Gastrocnemius medialis (tissue), 4 donors: ENCODE measurements at places on chromosomes 2 and 18.

DNA sequence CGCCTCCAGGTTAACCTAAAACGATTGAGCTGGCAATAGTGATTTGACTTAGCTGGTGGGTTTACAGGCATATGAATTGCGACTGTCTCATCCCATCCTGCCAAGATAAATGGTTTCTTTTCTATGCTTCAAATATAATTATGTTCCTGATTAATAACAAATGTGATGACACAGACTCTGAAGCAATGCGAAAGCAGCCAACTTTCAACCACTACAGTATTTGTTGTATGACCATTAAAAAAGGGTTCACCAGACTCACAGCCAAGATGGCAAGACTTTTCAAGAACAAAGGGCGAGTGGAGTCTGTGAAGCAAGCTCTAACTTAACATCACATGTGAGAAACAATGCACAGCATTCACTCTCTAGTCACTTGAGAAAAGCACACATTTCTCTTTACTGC is 186.6 kb downstream of the PID1 start:
- DNase-seq = no peak

- DNase-seq = no peak
Observed at GRCh38 chr18:12030670-12031069, 49.4 kb downstream of the IMPA2 start.

DNA sequence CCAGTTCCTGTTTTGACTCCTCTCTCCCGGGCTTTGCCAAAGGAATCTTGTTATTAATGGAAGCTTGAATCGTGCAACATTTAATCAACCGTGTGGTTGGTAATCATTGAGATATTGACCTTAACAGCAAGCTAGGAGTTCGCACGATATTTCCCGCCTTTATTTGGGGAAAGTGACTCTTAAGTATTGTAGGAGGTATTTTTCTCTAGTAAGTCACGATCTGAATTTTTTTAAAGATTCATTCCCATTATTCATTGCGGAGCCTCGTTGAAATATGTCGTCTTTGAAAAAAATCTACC is 663 bp downstream of the NUP35 start:
- DNase-seq = no peak

- DNase-seq = no peak
Observed at GRCh38 chr2:203019142-203019541, 4.5 kb downstream of the NBEAL1 start.

DNA sequence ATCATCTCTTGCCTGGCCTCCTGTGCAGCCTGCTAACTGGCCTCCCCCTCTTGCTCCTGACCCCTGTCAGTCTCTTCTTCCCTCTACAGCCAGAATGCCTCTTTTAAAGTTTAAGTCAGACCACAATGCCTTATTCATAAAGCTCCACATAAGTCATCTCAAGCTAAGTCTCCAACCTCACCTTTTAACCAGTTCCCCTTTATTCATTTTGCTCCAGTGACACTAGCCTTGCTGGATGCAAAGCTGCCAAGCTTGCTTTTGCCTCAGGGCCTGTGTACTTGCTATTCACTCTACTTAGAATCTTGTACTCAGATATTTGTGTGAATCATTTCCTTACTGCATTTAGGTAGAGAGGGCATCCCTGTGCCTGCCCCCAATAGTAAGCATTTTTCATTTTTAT is 180.9 kb downstream of the PDE1A start:
- DNase-seq = no peak

DNA sequence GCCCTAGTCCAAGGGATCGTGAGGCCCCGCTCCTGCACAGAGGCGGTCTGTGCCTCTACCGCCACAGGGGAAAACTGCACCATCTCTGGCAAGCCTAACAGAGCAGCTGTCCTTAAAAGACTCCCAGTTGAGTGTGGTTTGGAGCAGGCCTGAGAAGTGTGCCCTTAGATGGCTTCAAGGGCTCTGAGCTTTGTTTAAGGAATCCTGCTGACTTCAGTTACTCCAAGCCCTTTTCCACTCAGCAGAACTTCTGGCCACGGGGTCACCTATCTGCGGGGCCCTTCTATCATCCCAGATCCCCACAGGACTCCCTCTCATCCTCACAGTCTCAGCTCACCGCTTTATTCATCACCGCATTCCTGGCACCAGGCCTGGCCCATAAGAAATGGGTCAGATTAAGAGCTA is 131.5 kb downstream of the CCDC74A start:
- no peak for DNase-seq

GRCh38 chr18:74861154-74861553 is 263.5 kb downstream of the ZNF407 start:
- DNase-seq = no peak

- DNase-seq = no peak
Observed at GRCh38 chr2:105309147-105309545, 20.4 kb downstream of the TGFBRAP1 start.

DNA sequence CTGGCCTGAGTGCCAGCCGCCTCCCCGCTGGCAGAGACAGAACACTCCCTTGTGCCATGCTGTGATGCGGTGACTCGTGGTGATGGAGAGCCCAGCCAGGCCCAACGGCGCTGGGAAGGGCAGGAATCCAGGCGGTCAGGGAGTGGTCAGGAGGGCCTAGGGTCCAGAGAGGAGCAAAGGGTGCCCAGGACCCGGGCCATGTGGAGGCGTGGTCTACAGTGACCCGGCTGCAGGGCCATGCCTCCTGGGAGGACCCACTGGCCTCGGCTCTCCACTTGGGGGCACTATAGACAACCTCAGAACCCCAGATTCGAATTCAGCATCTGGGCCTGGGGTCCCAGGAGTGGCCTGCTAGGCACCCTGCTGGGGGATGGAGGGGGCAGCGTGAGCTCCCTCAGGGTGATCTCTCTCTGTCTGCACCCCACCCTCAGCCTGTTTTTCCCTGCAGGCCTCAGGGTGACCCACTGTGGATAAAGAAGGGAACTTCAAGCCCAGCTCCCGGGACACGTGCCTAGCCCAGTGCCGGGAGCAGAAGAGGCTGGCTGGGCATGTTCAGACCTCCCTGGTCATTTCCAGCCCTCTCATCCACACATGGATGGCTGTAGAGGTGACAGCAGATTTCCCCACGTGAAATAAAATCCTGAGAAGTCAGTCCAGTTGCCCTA is 13.0 kb downstream of the AMER3 start:
- DNase-seq = no peak

DNA sequence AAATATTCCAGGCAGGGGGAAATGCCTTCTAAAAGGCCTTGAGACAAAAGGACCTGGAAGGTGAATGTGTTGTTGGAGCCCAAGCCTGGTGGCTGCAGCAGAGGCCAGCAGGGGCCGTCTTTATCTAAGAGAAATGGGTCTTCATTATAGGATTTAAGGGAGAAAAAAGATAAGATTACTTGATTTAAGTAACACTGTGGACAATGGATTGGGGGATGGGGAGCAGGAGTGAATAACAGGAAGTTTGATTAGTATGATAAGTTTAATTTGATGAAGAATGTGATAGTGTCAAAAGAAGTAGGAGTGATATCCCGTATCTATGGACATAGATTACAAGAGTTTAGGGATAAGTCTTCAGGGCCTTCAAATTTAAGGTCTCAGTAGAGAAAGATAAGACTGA is 64.2 kb downstream of the WDR75 start:
- no peak for DNase-seq

- DNase-seq = no peak
Observed at GRCh38 chr2:71186973-71187372, 39.9 kb downstream of the PAIP2B start.

GRCh38 chr2:60706021-60706420 is 50.0 kb upstream of the PAPOLG start:
- DNase-seq = no peak

DNA sequence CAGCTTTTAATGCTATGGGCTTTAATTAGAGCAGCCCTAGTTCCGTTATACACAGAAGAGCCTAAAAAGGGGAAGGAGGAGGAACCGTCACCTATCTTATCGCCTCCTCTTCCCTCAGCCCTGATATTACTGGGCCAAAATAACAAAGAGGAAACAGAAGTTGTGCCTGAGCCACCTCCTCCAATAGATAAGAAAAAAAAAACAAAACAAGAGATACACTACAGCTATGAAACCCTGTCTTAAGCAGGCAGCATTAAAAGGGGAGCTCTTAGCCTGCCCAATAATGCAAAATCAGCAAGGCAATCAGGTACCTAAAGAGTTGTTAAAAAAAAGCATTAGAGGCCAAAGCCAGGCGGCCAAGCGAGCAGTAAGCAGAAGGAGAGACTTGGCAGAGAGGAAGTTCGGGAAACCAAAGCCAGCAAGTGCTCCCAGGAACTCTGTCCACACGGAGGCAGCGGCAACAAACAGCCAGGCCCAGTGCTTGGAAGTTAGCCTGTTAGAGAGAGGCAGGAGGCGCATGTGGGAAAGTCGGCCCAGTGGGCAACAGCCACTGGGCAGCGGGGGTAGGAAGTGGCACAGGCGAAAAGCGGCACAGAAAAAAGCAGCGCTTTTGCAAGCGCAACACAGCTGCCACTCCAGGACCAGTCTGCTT is 41.8 kb upstream of the PDK1 start:
- DNase-seq = no peak

GRCh38 chr2:231163414-231164095 is 34.9 kb upstream of the ARMC9 start:
- no peak for DNase-seq

DNA sequence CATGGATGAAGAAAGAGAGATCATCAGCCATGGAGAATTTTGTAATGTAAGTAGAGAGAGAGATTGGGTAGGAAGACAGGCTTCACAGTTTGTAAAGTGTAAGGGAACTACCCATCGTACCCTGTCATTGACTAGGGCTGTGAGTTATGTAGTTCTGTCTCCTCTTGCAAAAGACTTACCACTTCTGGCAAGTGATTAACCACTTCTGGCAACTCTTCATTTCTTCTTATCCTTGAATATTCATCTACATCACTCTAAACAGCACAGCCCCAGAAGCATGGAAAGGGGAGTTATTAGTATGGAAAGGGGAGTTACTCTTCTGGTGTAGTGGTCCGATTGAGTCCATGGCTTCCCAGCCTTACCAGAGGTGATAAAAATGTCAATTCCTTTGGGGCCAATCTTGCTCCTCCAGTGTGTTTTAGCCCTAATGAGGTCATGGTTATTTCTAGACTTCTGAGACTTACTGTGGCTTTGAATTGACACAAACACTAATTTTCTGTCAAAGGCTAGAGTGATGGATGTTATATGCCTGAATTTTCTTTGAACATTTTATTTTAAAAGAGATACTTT is 52.0 kb downstream of the STAT1 start:
- no peak for DNase-seq

GRCh38 chr2:144229296-144229695 is 290.6 kb downstream of the ZEB2 start:
- DNase-seq = no peak

- no peak for DNase-seq
Observed at GRCh38 chr2:238461916-238462315, 35.2 kb downstream of the ASB1 start.

- DNase-seq = no peak
Observed at GRCh38 chr2:127530245-127531140, 4.2 kb upstream of the IWS1 start.

DNA sequence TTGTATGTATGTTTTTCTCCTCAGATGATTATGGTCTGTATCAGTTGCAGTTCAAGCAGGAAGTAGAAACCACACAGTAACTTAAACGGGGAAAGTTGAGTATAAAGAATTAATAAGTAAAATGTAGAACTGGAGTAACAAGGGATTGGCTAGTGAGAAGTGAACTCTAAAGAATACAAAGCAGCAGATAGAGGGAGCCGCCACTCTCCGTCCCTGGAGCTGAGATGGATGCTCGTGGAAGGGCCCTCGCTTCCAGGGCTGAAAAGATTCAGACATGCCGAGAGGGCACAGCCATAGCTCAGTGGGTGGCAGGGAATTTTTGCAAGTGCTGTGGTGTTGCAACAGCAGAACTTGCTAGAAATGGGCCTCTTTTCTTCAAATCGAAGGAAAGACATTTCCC is 155.8 kb downstream of the COL6A3 start:
- DNase-seq = no peak

- DNase-seq = no peak
Observed at GRCh38 chr2:182717416-182717815, 1.4 kb downstream of the DNAJC10 start.

DNA sequence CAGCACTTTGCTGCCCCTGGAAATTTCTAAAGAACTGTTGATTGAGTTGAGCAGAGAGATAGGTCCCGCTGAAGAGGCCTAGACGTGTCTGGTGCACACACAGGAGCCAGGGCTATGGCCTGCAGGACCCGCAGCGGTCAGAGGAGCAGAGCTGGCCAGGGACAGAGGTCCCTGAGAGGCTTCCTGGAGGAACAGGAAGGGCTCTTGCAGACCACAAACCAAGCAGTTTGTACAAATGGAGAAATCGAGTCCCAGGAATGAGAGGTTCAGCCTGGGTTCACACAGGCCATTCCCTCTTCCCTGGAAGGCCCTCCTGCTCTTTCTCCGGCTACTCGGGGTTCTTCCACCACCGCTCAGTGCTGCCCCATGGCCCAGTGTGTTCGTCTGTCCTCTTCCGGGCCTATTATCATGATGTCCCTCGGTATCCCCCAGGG is 1.2 kb upstream of the BIN1 start:
- no peak for DNase-seq

GRCh38 chr2:112666761-112667122 is 21.0 kb downstream of the SLC20A1 start:
- no peak for DNase-seq

DNA sequence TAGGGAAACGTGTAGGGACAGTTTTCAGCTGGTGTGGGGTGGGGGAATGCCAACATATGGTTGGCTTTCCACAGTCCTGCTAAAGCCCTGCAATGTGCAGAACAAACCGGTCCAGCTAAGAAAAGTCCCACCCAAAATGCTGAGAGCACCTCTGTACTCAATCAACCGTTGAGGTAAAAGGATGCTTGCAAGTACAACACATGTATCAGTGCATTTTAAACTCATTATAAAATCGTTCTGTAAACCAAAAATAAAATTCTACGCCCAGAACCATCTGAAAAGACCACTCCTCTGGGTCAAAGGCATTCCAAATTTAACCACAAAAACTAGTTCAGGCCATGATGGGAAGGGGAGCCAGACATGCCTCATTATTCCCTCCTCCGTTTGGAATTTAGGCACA is 2.0 kb upstream of the TYMS start:
- no peak for DNase-seq

GRCh38 chr18:76580288-76580962 is 85.4 kb upstream of the ZNF516 start:
- no peak for DNase-seq

DNA sequence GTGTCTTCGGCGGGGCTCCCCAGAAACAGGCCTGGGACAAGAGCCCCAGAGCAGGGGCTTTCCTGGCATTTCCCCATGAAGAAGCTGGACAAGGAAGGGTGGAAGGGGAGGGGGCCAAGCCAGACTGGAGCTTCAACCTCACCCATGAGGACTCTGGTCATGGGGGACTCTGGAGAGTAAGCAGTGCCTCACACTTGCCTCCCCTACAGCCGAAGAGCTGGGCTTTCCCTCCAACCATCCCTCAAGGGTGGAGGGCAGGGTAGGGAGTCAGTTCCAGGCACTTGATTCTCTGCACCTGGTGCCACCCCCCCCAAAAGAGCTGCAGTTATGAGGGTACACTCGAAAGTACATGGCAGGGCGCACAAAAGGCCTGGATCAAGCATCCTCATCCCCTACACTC is 246.6 kb downstream of the TFCP2L1 start:
- no peak for DNase-seq
